Hematopoietic multipotent progenitor cell treated with erythropoietin and hydrocortisone succinate and interleukin-3 and kit ligand, for 8 days (in vitro differentiated cells): ENCODE measurements at places on chromosomes 5 and 9.
A peak's percentile ranks its signal among the peaks of the same experiment; 100 is the strongest.

DNA sequence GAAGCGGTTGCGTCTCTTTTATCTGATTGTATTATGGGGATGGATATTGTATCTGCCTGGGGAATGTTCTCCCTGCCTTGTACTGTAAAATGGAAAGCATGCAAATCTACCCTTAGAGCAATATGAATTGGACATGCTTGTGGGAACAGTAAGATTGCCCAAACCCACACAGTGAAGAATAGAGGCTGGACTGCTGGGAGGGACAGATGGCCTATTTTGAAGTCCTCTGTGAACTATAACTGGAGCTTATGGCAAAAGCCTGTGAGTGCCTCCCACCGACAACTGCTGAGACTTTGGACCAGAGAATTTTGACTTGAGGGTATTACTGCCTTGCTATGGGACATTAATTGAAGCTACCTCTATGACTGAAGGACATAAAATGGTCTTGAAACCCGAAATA is 168.9 kb downstream of the ERCC6L2 start:
- no peak for DNase-seq

GRCh38 chr5:146450002-146450401 is 2.9 kb downstream of the TCERG1 start:
- DNase-seq, result no peak

GRCh38 chr5:20023686-20024180 is 35.7 kb upstream of the CDH18 start:
- DNase-seq, result no peak

DNA sequence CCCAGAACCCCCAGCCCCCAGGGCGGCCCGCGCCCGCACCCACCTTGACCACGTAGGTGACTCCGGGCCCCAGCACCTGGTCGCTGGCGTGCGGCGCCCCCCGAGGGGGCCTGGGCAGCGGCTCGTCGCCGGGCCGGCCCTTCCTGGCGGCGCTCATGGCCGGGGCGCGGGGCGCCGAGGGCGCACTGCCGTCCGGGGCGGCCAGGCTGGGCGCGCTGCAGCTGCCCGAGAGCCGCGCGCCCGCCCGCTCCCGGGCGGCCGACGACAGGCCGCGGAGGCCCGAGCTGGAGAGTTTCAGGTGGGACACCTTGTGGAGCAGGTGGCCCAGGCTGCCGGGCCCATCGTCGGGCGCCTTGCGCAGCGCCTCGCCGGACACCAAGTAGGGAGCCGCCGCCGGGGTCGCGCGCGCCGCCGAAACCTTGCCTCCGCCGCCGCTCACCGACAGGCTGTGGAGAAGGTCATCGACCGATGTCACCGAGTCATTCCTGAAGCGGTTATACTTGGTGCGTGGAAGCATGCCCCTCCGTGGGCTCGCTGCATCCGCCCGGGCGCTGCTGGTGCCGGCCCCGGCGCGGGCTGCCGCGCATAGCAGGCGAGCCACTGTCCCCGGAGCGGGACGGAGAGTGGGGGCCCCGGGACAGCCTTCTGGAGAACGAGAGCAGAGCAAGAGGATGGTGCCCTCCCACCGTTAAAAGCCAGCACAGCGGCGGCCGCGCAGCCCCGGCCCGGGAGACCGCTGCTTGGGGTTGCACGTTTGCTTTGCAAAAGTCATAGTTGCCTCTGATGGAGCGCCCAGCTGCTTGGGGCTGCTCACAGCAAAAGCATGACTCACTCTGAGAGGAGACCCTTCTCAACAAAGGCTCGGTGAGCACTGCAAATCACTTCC is at the start of gene SHC3:
Gene SHC3, minus strand, starts transcription at position 875 of the 886 bp plus-strand sequence. Its CDS starts 358 bp downstream, at position 517.
- no peak for DNase-seq

DNA sequence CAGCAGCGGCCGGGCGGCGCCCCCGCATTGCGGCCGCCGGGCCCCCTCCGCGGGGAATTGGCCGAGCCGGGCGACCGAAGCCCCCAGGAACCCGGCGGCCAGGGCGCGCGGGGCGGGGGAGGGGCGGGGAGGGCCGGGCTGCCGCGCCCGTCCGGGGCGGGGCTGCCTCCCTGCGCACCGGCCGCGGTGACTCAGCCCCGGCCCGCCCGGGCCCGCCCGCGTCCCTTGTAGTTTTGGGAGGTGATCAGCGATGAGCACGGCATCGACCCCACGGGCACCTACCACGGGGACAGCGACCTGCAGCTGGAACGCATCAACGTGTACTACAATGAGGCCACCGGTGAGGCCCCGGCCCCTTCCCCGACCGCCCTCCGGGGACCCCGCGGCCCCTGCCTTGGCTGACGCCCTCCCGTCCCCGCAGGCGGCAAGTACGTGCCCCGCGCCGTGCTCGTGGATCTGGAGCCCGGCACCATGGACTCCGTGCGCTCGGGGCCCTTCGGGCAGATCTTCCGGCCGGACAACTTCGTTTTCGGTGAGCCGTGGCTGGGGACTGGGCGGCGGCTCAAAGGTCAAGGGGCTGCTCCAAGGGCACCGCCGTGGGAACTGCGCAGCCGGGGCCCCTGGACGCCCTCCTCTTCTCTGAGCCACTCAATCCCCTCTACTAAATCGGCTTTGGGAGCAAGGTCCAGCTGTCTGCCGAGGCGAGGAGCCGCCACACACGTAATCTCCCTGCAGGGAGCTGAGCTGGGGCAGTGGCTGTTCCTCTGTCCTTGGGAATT is 592 bp downstream of the TUBB4B start:
- peak; percentile 63 for DNase-seq

GRCh38 chr5:137758715-137759306 is 4.6 kb upstream of the HNRNPA0 start:
- no peak for DNase-seq

- DNase-seq, result no peak
Measured at GRCh38 chr5:148978370-148979082, 84.3 kb downstream of the SH3TC2 start.

DNA sequence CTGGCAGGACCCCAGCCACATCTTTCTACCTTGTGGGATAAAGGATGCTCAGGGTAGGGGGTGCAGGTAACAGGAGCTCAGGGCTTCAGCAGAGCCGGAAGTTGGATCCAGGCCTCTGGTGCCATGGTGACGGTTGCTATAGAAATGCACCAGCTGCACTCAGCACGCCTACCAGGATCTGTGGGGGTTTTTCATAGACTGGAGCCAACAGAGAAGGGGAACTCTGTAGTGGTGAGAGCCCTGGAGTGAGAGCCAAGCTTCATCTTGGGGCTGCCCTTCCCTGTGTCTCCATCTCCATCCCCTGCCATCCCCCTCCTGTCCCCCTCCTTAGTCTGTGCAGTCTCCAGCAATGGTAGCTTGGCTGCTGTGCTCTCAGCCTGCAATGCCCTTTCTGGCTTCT is 27.5 kb upstream of the BOD1 start:
- DNase-seq, result no peak

DNA sequence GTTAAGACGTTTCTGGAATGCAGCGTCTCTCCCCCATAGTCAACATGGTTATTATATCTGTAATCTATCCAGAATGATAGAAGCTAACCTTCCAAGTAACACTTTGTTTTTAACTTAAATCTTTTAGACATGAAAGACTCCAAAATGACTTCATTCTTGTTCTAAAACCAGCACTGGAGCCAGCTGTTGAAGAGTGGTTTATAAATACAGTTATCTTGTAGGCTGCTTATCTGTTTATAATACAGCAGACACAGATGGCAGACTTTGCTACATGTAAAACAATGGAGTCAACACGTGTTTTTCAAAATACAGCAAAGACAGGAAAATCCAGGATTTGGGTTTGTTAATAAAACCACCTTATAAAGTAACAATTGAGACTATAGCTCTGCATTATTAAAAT is 48.8 kb upstream of the RETREG1 start:
- DNase-seq, result no peak

DNA sequence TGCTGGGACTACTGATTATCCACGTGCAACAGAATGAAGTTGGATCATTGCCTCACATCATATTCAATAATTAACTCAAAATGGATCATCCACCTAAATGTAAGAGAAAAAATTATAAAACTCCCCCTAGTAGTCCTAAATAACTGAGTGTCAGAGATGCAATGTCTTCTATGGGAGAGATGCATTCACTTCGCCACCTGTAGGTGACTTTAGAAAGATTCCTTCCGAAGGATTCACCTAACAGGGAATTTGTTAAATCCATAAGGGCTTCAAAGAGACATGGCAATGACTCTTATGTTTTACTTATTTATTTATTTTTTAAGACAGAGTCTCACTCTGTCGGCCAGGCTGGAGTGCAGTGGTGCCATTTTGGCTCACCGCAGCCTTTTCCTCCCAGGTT is 526.0 kb downstream of the MTRR start:
- DNase-seq, result no peak

- no peak for DNase-seq
Measured at GRCh38 chr9:121661328-121661727, 9.9 kb downstream of the DAB2IP start.

GRCh38 chr5:17878541-17878940 is 244.3 kb downstream of the TAF11L14 start:
- no peak for DNase-seq

DNA sequence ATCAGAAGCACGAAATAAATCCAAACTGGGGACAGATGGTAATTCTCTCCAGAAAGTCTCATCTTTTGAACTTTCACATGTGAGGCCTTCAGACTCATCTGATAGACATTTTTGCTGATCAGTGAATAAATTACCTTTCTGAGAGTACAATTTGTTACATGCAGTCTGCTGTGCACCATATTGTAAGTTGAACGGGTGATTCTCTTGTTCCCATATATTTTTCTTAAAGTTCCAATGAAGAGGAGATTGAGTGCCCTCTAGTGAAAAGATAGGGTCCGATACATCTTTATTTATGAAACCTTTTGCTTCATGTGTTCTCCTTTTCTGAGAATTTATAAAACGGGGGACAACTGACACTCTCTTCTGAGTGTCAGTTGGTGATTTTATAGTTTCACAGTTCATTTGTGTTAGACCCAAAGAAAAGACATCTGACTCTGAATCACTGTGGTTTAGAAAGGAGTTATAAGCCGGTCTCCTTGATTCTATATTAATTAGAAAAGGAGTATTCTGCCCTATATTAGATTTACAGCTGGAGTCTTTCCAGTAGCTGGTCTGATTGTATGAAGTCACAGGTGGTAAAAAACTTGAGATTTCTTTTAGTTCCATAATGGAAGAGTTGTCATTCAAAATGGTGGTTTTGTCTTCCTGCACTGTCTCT is 30.4 kb downstream of the GNG10 start:
- peak; percentile 71 for DNase-seq

DNA sequence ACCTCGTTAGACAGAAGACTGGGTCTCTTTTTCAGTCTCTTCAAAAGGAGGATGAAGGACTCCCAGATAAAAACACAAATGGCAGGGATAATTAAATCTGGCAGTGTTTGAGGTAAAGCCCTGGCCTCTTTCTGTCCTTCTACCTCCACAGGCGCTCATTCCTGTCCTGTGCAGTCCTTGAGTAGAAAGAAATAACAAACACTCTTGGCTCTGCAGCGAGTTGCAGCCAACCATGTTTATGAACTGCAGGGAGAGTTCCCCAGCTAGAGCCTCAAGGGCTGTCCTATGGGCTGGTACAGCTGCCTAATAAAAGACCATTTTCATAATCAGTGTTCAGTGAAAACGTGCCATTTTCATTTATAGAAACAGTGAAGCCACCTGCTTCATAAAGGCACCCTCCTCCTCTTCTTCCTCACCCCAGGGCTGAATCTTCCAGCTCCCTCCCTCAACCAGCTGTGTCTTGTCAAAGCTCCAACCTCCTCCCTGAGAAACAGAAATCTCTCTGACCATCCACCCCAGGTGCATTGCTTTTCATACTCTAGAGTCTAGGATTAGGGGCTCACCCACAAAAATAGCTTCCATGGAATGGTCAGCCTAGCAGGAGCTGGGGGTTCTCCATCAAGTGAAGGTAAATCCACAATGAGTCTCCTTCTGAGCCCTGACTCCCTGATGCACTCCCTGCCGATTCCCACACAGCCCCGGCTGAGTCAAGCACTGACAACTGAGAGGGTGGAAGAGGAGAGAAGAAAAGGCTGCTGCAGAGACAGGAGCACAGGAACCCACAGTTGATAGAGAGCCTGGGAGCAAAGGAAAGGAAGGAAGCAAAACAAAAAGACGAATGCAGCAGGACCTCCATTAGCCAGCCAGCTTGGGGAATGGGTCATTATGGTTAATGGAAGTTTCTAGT is 150.7 kb downstream of the CMYA5 start:
- DNase-seq, result no peak

- DNase-seq, result no peak
Measured at GRCh38 chr5:91146905-91147600, 236.1 kb downstream of the ARRDC3 start.

DNA sequence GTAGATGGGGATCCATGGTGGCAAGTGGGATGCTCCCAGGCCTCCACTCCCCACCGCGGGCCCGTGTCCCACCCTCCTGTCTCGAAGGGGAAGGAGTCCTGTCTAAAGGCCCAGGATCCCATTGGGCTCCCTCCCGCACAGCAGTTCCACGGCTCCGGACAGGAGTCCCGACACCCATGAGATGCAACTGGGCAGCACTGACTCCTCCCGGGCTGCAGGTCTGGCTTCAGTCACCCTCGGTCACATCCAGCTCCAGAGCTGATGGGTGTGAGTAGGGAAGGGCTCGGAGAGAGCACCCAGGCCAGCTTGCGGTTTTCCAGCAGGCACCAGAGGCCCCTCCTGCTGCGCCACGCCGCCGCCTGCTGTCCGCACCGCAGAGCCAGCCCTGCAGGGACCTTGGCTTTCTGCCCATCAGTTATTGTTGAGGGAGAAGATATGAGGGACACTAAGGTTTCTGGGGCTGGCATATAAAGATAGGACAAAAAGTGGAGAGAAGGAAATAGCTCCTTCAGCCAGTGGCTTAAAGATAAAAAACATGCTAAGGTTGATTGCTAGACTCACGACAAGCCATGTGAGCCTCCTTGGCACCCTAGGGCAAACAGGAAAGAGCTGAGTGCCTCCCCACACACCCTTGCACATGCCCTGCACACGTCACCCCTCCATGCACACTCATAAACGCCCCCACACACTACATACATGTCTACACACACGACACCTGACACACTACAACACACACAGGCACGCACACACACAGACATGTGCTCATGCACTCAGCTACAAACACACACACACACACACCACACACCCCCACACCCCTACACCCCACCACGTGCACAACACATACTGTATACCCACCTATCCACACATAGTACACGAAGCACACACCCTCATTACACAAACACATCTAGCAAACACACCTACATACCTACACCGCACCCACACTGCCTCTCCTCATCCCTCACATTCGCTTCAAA is 79.0 kb downstream of the AK8 start:
- DNase-seq, result peak; percentile 100
